ENCODE measurements at places on chromosomes 2 and 18. TPM values are rescaled to one million over a fixed set of nuclear protein-coding genes. Genes with fewer than 3 reads are reported as not detected.

Gene SCYGR3
- not detected for total RNA-seq

Gene PDCD1
- total RNA-seq: not detected

Gene SGPP2
- total RNA-seq: not detected

Gene IL36G
- total RNA-seq: not detected

Gene RPL31
- total RNA-seq: 1,563 TPM

Gene SDC1
- total RNA-seq: 85.4 TPM

Gene TNFAIP6
- total RNA-seq: 0.75 TPM

Gene GALNT13
- total RNA-seq: 7.4 TPM

Gene LYPD1
- 17.4 TPM for total RNA-seq

Gene PMAIP1
- 4.6 TPM for total RNA-seq

Gene CDH7
- total RNA-seq: 7.3 TPM

Gene UGT1A5
- not detected for total RNA-seq

Gene SCYGR8
- not detected for total RNA-seq

Gene UGT1A7
- not detected for total RNA-seq

GRCh38 chr2:71898851-71899681 lies 248.6 kb downstream of the CYP26B1 start:
- no peaks in the 10 kb centered on the region for H3K36me3 ChIP-seq
- H3K4me1 ChIP-seq: no peaks in the 10 kb centered on the region
- H3K27ac ChIP-seq: no peak overlapping the region
- DNase-seq: no peak
- peaks cover 41% of the 10 kb centered on the region for H3K27me3 ChIP-seq

DNA sequence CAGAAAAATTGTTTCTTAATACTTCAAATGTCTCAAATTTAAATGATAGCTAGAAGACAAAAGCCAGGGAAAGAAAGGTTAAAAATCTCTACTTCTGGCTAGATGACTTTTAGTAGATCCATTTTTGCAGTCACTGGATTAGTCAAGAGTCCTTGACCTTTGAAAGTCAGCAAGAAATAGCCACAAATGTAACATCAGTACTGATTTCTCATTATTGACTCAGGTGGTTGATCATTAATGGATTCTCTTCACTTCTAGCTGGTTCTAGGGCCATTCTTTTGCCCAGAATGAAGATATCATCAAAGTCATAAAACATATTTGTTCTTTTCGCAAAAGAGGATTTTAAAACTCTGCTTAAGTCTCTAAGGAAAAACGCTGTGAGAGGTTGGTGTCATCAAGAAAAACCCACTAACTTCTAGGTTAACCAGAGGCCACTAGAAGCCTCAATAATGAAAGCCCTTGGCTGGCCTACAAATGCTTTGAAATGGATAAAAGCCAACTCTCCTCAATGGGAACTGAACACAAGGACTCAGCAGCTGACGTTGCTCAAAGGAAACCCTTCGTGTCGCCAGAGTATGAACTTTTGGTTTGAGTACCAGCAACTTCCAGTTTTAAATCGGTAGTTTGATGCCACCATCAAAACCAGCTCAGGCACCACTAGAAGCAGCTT lies 66.3 kb downstream of the IRS1 start:
- no peak for DNase-seq
- peaks cover 8% of the 10 kb centered on the region for H3K36me3 ChIP-seq
- H3K27me3 ChIP-seq: no peaks in the 10 kb centered on the region
- no peak overlapping the region for H3K4me3 ChIP-seq
- peaks cover 51% of the 10 kb centered on the region for H3K4me1 ChIP-seq
- no peak overlapping the region for H3K27ac ChIP-seq

DNA sequence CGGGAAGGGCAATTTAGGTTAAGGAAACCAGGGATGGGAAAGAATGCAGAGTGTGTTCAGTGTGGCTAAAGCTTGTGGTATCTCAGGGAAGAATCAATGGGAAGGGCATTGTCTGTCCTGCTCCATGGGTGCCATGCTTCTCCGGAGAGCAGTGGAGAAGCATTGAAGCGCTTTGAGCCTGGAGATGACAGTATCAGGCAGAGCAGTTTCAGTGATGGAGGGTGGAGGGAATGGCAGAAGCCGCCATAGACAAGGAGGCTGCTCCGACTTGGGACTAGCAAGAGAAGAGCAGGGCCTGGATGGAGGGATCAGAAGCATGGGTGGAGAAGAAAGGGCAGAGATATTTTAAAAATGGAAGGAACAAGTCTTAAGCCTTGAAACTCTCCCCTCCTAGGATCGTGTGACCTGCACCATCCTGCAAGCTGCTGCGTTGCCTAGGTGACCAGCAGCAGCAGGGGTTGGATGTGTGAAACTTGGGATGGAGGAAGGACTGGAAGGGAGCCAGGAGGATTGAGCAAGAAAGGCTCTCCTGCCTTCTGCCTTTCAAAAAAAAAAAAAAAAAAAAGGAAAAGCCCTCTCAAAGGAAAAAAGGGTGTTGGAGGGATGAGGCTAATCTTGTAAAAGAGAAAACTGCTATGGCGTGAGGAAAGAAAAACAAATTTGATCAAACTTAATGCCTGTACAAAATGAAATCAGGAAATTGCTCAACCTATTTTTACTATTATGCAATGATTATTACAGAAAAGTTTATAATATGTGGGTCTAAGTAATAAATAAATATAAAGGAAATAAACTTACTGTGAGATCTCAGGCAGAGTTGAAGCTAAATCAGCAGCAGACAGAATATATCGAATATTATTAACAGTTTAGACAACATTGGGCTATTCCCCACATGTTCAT lies 493.8 kb upstream of the NRP2 start:
- H3K27ac ChIP-seq: no peak overlapping the region
- no peaks in the 10 kb centered on the region for H3K27me3 ChIP-seq
- no peak for DNase-seq
- no peak overlapping the region for H3K4me3 ChIP-seq

DNA sequence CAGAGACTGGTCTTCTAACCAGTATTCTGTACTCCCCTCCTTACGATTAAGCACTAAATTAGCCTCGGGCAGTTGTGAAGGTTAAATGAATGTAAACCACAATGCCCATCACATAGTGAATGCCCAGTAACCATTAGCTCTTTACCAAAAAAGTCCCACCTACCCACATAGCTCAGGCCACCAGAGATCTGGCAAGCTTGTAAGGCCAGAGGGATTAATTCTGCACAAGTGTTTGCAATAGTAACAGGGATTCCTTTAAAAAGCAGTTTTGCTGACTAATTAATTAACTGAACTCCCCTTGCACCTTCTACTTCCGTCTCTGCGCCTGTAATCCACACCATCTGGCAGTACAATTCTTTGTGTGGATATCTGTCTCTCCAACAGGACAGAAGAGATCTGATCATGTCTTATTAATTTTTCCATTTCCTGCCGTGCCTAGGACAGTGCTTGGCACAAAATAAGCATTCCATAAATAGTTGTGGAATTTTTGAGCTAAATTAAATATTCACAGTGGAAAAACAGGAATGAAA lies 36.2 kb upstream of the IGFBP2 start:
- no peak for DNase-seq
- H3K4me1 ChIP-seq: no peaks in the 10 kb centered on the region
- H3K36me3 ChIP-seq: no peaks in the 10 kb centered on the region
- no peaks in the 10 kb centered on the region for H3K27me3 ChIP-seq
- no peak overlapping the region for H3K4me3 ChIP-seq

GRCh38 chr2:79793006-79793405 lies 280.2 kb downstream of the CTNNA2 start:
- H3K4me3 ChIP-seq: no peak overlapping the region
- DNase-seq: no peak
- H3K4me1 ChIP-seq: peaks cover 5% of the 10 kb centered on the region
- no peaks in the 10 kb centered on the region for H3K36me3 ChIP-seq
- no peaks in the 10 kb centered on the region for H3K27me3 ChIP-seq
- H3K27ac ChIP-seq: no peak overlapping the region

- H3K27me3 ChIP-seq: peaks cover 14% of the 10 kb centered on the region
- H3K27ac ChIP-seq: no peak overlapping the region
- DNase-seq: no peak
- no peaks in the 10 kb centered on the region for H3K4me1 ChIP-seq
- no peak overlapping the region for H3K4me3 ChIP-seq
Measured at GRCh38 chr2:199861132-199861774, 10.3 kb upstream of the FTCDNL1 start.

GRCh38 chr2:216119146-216119545 lies 10.0 kb downstream of the XRCC5 start:
- H3K4me3 ChIP-seq: peak overlapping the region; percentile 44
- H3K27ac ChIP-seq: peak overlapping the region; percentile 2
- no peaks in the 10 kb centered on the region for H3K27me3 ChIP-seq
- peaks cover 54% of the 10 kb centered on the region for H3K4me1 ChIP-seq
- no peak for DNase-seq

DNA sequence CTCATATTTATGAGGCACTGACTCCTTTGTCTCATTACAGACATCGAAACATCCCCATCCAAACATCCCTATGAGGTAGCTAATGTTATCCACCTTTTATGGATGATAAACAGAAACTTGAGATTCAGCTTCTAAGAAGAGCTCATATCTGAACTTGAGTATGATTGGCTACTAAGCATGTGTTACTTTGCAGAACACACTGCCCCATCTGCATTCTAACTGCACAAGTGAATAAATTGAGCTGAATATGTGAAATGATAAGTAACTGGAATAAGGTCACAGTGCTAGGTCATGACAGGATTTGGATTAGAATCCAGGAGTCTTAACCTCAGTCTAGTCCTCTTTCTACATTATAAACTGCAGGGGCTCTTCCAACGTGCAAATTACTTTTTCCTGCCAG lies 172.7 kb downstream of the SETBP1 start:
- peaks cover 7% of the 10 kb centered on the region for H3K36me3 ChIP-seq
- no peak overlapping the region for H3K4me3 ChIP-seq
- DNase-seq: no peak
- no peak overlapping the region for H3K27ac ChIP-seq
- peaks cover 26% of the 10 kb centered on the region for H3K4me1 ChIP-seq
- no peaks in the 10 kb centered on the region for H3K27me3 ChIP-seq

DNA sequence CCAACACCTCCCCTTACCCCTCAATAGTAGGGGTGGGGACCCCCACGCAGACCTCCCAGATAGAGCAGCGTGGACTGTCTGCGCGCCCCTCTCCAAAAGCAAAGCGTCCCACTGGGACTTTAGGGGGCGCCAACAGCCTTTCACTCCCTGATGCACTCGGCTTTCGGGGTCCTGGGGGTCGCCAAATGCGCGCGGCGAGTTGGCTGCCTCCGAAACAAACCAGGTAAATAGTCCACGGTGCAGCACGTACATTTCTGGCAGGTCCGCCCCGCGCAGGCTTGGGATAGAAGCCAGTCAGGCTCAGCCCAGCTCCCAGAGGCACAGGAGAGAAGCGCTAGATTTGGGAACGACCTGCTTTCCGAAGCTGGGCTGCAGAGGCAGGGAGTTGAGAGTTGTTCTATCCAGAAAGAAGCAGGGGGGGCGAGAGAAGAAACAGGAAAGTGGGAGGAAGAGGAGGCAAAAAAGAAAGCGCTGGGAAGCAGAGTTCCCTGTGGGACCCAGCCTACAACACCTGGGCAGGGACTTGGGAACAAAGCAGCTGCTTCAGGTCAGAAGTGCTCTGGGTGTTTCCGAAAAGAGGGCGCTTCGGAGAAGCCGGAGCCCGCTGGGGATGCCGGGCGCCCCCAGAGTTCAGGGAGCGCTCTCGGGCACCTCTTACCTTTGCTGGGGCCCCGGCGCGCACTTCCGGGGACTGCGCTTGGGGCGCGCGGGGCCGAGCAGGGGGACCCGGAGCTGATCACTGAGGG lies 544 bp downstream of the EVA1A start:
- peak overlapping the region; percentile 86 for H3K27ac ChIP-seq
- peaks cover 25% of the 10 kb centered on the region for H3K27me3 ChIP-seq
- DNase-seq: peak; percentile 26
- peaks cover 24% of the 10 kb centered on the region for H3K4me1 ChIP-seq
- H3K36me3 ChIP-seq: no peaks in the 10 kb centered on the region

DNA sequence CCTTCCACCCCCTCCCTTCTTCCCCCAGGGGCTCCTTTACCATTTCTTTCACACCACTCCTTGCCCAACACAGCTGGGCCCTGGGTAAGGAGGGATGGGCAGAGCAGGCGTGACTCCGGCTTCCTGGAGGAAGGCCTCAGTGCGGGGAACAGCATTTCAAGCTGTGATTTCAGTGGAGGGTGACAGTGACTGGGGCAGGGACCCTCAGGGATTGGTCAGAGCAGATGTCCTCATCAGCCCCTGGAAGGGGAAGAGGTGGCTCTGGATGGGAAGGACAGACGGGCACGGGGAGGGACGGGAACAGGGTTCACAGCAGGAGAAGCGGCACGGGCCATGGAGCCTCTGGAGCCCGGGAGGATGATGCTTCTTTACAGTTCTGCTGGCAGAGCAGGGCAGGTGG lies 130.8 kb upstream of the TWIST2 start:
- no peak for DNase-seq
- H3K4me3 ChIP-seq: no peak overlapping the region
- no peaks in the 10 kb centered on the region for H3K27me3 ChIP-seq

DNA sequence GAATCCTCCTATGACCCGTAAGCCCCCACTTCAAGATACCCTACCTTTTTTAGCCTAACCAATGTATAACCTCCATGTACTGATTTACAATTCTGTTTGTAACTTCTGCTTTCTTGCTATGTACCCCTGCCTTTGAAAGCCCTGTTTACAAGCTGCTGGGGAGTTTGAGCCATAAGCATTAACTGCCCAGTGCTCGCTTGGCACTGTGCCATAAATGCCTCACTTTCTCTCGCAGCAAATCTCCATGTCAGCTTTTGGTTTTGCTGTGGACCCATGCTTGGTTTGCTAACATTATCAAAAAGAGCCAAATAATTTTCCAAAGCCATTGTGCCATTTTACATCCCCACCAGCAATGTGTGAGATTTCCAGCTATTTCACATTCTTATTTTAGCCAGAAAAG lies 51.8 kb downstream of the TEX51 start:
- H3K4me3 ChIP-seq: no peak overlapping the region
- H3K4me1 ChIP-seq: no peaks in the 10 kb centered on the region
- no peak for DNase-seq
- H3K27me3 ChIP-seq: no peaks in the 10 kb centered on the region
- no peaks in the 10 kb centered on the region for H3K36me3 ChIP-seq
- no peak overlapping the region for H3K27ac ChIP-seq

DNA sequence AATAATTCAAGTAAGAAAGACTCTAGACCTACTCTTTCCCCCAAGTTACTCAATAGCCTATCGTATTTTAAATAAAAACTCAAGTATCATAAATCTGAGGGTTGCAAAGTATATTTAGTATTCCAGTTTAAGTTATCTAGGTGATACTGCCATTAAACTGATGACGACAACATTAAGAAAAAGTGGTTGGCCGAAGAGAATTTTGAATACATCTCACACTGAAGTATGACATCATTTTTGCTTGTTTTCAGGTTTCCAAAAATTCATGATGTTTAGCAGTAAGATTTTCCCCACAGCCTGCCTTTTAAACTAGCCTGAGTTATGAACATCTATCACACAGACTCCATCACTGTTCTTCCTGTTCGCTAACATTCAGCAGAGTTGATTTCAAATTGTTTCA lies 102.1 kb upstream of the RAB27B start:
- no peaks in the 10 kb centered on the region for H3K4me1 ChIP-seq
- H3K4me3 ChIP-seq: no peak overlapping the region
- no peaks in the 10 kb centered on the region for H3K27me3 ChIP-seq
- no peak for DNase-seq

- no peak for DNase-seq
- H3K27ac ChIP-seq: no peak overlapping the region
- no peaks in the 10 kb centered on the region for H3K27me3 ChIP-seq
- H3K36me3 ChIP-seq: no peaks in the 10 kb centered on the region
Measured at GRCh38 chr2:48433682-48434081, 96.3 kb upstream of the STON1 start.

- no peak for DNase-seq
- no peaks in the 10 kb centered on the region for H3K4me1 ChIP-seq
- H3K36me3 ChIP-seq: no peaks in the 10 kb centered on the region
- peaks cover 18% of the 10 kb centered on the region for H3K27me3 ChIP-seq
- no peak overlapping the region for H3K27ac ChIP-seq
- no peak overlapping the region for H3K4me3 ChIP-seq
Measured at GRCh38 chr2:237819231-237819630, 20.7 kb downstream of the RBM44 start.

Measured in neural crest cell (in vitro differentiated cells).